ENCODE measurements at places on chromosomes 16 and 17. TPM values are rescaled to one million over a fixed set of nuclear protein-coding genes. Genes with fewer than 3 reads are reported as not detected.

The NEUROD2 gene
- total RNA-seq: not detected

The RAMP2 gene
- 12.9 TPM for total RNA-seq

The SEZ6L2 gene
- total RNA-seq: 0.44 TPM

The PRDM7 gene
- not detected for total RNA-seq

The KRTAP16-1 gene
- not detected for total RNA-seq

The YBX2 gene
- under 0.01 TPM for total RNA-seq

The CACNG1 gene
- not detected for total RNA-seq

The LLGL2 gene
- 14.7 TPM for total RNA-seq

The ABCC3 gene
- total RNA-seq: 0.40 TPM

The OR3A3 gene
- total RNA-seq: not detected

The SNAI3 gene
- total RNA-seq: 0.22 TPM

The PRKCB gene
- not detected for total RNA-seq
